Endothelial cell (in vitro differentiated cells): ENCODE measurements at places on chromosomes 11 and 22. TPM values are rescaled to one million over a fixed set of nuclear protein-coding genes. Genes with fewer than 3 reads are reported as not detected.

DNA sequence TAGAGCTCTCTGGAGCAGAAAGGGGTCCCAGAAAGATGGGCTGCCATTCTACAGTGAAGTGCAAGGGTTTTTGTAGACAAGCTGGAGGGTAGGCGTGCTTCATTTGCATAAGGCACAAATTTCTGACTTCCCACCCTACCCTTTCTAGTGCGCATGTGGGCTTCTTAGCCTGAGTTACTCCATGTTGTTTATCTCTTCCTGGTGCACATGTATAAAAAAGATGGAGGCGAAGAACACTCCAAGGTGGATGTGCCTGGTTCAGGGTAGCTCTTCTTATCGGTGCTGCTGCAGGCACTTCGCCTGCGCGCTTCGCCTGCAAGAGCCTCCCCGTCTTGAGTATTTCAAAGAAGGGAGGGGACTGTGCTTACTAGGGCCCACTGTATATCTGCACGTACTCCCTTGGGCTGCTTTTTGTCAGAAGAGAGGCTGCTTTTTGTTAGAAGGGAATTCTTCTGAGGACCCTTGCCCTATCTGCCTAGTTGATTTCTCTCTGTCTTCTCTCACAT lies 1047.3 kb upstream of the CNTN5 start:
- H3K36me3 ChIP-seq = no peaks in the 10 kb centered on the region
- H3K27me3 ChIP-seq = peaks cover 2% of the 10 kb centered on the region
- DNase-seq = no peak
- no peak overlapping the region for H3K4me3 ChIP-seq
- no peaks in the 10 kb centered on the region for H3K4me1 ChIP-seq

BIK gene
- 0.97 TPM for total RNA-seq

MS4A6A gene
- total RNA-seq = not detected

DNA sequence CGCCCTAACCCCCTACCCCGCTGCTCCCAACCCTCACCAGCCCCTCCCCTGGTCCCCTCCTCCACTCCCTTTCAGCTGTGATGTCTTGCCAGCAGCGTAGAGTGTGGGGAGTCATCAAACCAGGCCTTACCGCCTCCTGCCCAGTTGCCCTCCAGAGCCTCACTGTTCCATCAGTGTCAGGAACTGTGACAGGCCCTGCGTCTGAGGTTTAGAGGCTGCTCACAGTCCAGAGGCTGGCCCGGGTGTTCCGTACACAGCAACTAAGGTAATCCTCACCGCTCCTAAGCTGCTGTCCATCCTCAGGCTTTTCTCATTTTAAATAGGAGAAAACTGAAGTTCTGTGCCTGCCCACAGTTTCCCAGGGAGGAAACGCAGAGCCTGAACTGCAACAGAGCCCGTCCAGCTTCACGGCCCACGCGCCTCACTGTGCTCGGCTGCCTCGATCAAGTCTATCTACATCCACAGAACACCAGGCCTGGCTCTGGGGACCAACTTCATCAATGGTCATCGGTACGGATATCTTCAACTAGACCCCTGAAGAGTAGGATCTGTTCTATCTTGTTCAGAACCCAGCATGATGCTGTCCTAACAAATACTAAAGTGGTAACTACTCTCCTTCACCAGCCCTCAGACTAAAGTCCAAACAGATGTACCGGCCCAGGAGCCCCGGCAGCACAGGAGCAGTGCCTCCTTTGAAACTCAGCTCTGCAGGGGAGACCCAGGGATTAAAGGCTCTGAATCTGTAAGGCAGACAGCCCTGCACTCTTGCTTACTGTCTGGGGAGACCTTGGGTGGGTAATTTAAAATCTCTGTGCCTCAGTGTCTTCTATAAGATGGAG lies 10.3 kb downstream of the VPS37C start:
- DNase-seq = no peak
- peaks cover 4% of the 10 kb centered on the region for H3K36me3 ChIP-seq
- peaks cover 8% of the 10 kb centered on the region for H3K27me3 ChIP-seq

DNA sequence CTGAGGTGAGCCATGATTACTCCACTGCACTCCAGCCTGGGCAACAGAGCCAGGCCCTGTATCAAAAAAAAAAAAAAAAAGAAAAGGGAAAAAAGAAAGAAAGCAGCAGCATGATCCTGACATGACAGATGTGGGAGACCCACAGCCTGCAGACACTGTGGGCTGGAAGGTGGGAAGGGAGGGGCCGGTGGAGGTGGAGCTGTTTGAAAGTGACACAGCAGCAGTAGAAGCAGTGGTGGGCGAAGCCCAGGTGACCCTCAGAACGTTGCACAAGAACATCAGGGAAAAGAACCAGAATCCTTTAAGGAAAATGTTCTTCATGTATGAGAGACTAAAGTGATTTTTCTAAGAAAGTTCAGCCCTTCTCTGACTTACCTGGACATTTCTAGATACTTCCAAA lies 26.3 kb upstream of the SCGB1A1 start:
- peaks cover 4% of the 10 kb centered on the region for H3K36me3 ChIP-seq
- H3K4me3 ChIP-seq = no peak overlapping the region
- peaks cover 7% of the 10 kb centered on the region for H3K4me1 ChIP-seq
- no peak overlapping the region for H3K27ac ChIP-seq

DNA sequence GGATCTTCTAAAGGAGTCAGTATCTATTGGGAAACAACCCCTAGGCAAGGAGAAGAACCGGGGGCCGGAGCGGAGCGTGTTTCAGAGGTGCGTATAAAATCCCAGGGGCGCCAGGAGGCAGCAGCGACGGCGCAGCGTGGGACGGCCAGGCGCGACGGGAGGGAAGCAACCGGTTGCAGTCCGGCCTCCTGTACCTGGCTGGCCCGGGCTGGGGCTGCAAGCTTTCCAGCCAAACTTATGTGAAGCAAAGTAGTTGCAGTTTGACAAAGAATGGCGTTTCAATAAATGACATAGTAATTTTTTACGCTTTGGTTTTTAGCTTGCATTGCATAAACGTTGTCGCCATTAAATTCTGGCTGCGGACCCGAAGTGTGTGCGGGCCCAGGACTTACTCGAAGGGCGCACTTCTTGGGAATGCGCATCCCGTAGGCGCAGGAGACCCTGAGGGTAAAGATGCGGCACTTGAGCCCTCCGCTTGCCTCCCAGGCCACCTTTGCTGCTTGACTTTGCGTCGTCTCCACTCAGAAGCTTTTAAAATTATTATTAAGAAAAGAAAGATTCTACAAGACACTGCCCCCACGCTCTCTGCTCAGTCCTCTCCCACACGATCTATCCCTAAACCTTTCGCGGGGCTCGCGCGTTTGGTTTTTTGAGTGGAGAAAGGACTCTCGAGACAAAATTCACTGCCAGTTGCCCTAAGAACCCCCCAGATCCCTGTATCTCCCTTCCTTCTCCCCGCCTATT lies 1.6 kb upstream of the WT1 start:
- H3K4me3 ChIP-seq = no peak overlapping the region
- H3K36me3 ChIP-seq = no peaks in the 10 kb centered on the region
- H3K27me3 ChIP-seq = peaks cover 51% of the 10 kb centered on the region
- H3K4me1 ChIP-seq = peaks cover 24% of the 10 kb centered on the region
- DNase-seq = peak; percentile 21

GRCh38 chr11:77411137-77411707 lies 62.7 kb downstream of the PAK1 start:
- peak overlapping the region; percentile 88 for H3K4me3 ChIP-seq
- DNase-seq = peak; percentile 11
- no peaks in the 10 kb centered on the region for H3K36me3 ChIP-seq
- peaks cover 32% of the 10 kb centered on the region for H3K4me1 ChIP-seq
- H3K27me3 ChIP-seq = peaks cover 4% of the 10 kb centered on the region
- H3K27ac ChIP-seq = peak overlapping the region; percentile 20

ACR gene
- total RNA-seq = 2.8 TPM

ZNF195 gene
- 46.0 TPM for total RNA-seq

DNA sequence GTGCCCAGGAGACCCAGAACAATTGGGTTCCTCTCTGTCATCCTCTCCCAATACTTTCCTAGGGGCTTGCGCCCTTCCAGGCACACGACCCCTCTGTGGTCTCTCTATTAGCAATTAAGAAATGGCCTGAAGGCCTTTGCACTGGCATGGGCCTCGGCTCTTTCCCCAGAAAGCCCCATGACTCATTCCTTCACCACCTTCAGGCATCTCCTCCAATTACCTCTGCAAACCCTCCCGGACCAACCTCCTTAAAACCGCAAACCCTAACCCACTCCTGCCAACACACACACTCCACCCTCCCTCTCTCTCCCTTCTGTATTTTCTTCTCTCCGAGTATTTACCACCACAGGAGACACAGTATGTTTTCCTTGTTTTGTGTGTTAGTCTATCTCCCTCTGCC lies 36.7 kb downstream of the LARGE1 start:
- DNase-seq = no peak
- H3K36me3 ChIP-seq = no peaks in the 10 kb centered on the region
- H3K27me3 ChIP-seq = peaks cover 5% of the 10 kb centered on the region
- H3K27ac ChIP-seq = no peak overlapping the region
- peaks cover 20% of the 10 kb centered on the region for H3K4me1 ChIP-seq
- H3K4me3 ChIP-seq = no peak overlapping the region

MS4A4E gene
- not detected for total RNA-seq

- H3K4me3 ChIP-seq = peak overlapping the region; percentile 37
- H3K27ac ChIP-seq = peak overlapping the region; percentile 48
- H3K27me3 ChIP-seq = peaks cover 5% of the 10 kb centered on the region
- H3K4me1 ChIP-seq = peaks cover 13% of the 10 kb centered on the region
- no peak for DNase-seq
Measured at GRCh38 chr11:69637198-69637940, 3.6 kb upstream of the CCND1 start.

GRCh38 chr11:35631891-35632290 lies 13.6 kb downstream of the FJX1 start:
- H3K4me1 ChIP-seq = peaks cover 9% of the 10 kb centered on the region
- no peak overlapping the region for H3K27ac ChIP-seq
- DNase-seq = no peak

GRCh38 chr11:59174664-59175033 lies 2.7 kb downstream of the DTX4 start:
- H3K27me3 ChIP-seq = peaks cover 10% of the 10 kb centered on the region
- DNase-seq = no peak
- H3K27ac ChIP-seq = no peak overlapping the region

DNA sequence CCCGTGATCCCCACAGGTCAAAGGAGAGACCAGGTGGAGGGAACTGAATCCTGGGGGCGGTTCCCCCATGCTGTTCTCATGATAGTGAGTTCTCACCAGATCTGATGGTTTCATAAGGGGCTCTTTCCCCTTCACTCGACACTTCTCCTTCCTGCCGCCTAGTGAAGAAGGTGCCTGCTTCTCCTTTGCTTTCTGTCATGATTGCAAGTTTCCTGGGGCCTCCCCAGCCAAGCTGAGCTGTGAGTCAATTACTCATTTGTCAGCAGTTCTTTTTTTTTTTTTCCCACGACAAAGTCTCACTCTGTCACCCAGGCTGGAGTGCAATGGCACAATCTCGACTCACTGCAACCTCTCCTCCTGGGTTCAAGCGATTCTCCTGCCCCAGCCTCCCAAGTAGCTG lies 1530.4 kb downstream of the BRD1 start:
- H3K27ac ChIP-seq = no peak overlapping the region
- H3K27me3 ChIP-seq = peaks cover 2% of the 10 kb centered on the region
- no peak for DNase-seq
- H3K36me3 ChIP-seq = no peaks in the 10 kb centered on the region

GRCh38 chr11:35215945-35216344 lies 77.0 kb downstream of the CD44 start:
- peaks cover 14% of the 10 kb centered on the region for H3K36me3 ChIP-seq
- no peak for DNase-seq
- H3K4me1 ChIP-seq = no peaks in the 10 kb centered on the region
- no peak overlapping the region for H3K27ac ChIP-seq

GRCh38 chr11:30285416-30286121 lies 37.3 kb upstream of the ARL14EP start:
- no peak overlapping the region for H3K27ac ChIP-seq
- DNase-seq = no peak
- no peaks in the 10 kb centered on the region for H3K36me3 ChIP-seq
- no peak overlapping the region for H3K4me3 ChIP-seq

DNA sequence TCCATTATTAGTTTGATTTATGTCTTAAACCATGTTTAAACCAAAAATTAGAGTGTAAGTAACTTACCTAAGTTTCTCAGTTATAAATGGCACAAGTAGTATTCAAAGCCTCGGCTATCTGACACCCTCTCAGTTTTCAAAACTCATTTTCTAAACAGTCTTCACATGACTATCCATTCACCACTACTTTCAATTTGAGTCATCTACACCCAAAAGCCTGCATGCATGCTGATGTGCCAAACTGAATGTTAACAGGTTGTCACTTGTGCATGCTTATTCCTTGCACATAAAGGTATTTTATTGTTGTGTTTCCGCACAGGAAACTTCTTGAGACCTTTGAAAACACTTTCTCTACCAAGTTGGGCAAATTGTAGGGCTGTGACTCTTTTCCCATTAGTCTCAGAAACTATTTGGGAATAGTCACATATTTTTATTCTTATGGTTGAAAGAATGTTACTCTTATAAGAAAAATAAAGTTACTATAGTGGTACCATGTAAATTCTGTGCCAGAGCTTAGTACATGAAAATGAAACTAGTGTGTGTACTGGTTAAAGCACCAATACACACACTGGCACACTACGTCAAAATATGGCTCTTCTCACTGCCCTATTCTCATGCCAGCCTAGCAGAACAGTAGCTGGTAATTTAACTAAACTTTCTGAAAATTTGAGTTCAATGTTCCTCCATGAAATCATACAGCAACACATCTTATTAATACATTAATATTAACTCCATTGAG lies 2.2 kb upstream of the OR51E2 start:
- no peak overlapping the region for H3K27ac ChIP-seq
- peaks cover 2% of the 10 kb centered on the region for H3K27me3 ChIP-seq
- DNase-seq = no peak
- no peak overlapping the region for H3K4me3 ChIP-seq
- H3K4me1 ChIP-seq = peaks cover 9% of the 10 kb centered on the region

PPP6R3 gene
- total RNA-seq = 115 TPM

SLC22A12 gene
- total RNA-seq = not detected

- peak within 1 kb of the TSS; percentile 95 for H3K4me3 ChIP-seq
- peaks cover 38% of the 10 kb centered on the region for H3K36me3 ChIP-seq
- H3K4me1 ChIP-seq = peaks cover 17% of the 10 kb centered on the region
- DNase-seq = peak; percentile 79
- H3K27me3 ChIP-seq = peaks cover 7% of the 10 kb centered on the region
Measured at GRCh38 chr11:60924110-60924905, at the start of gene TMEM132A. TMEM132A (plus strand) TSS chr11:60924460; CDS start chr11:60924634, 174 bp downstream.

- H3K27me3 ChIP-seq = peaks cover 9% of the 10 kb centered on the region
- H3K36me3 ChIP-seq = peaks cover 47% of the 10 kb centered on the region
- no peak overlapping the region for H3K4me3 ChIP-seq
Measured at GRCh38 chr22:20578707-20579106, 71.3 kb downstream of the MED15 start.

DNA sequence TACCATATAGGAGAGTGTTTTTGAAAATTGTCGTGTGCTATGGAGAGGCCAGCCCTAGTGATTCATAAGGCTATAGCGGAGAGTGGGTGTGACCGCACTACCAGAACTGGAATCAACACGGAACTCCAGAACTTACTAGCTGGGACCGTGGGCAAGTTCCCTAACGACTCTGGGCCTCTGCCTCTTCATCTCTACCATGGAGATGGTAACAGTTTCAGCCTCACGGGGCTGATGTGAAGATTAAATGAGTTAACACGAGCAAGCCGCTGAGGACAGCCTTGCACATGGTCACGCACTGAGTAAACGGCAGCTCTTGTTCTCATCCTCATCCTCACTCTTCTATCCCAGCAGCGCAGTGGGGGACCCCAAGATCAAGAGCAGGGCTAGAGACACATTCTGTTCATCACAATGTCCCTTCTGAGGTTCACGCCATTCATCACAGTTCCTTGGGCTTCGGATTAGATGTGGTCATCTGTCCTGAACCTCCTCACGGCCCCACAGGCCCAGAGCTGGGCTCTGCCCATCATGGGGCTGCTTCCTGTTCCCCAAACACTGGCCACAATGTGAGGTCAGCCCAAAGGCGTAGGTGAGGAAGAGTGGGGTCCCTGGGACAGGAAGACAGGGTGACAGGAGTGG lies 47.2 kb upstream of the CD5 start:
- H3K27me3 ChIP-seq = peaks cover 7% of the 10 kb centered on the region
- no peaks in the 10 kb centered on the region for H3K36me3 ChIP-seq
- no peak overlapping the region for H3K4me3 ChIP-seq
- H3K27ac ChIP-seq = no peak overlapping the region
- peaks cover 6% of the 10 kb centered on the region for H3K4me1 ChIP-seq
- DNase-seq = no peak
